ENCODE measurements at places on chromosomes 5 and 9. TPM values are rescaled to one million over a fixed set of nuclear protein-coding genes. Genes with fewer than 3 reads are reported as not detected.

The ALDH1A1 gene
- total RNA-seq: 1.3 TPM

The PRUNE2 gene
- total RNA-seq: not detected

The TIMD4 gene
- total RNA-seq: 4.9 TPM

The PDE4D gene
- total RNA-seq: 67.1 TPM

- DNase-seq: no peak
Observed at GRCh38 chr5:167759057-167759821, 532.2 kb upstream of the WWC1 start.

DNA sequence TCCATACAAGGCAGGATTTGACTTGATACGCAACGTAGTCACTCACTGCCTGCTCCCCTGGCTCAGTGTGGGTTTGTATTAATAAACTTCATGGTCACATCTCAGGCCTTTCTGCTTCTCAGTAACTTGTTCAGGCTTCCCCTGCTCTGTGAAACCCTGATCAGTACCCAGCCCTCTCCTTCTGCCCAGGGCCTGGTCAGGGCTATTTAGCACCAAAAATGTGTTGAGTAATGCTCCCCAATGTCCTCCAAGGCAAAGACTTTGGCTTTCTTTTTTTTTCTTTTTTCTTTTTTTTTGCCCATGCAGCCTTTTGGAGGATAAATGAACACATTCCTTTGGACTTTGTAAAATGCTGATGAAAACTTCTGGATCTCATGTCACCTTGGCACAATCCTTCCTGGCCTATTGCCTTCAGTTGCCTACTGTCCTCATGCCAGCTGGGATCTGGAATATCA, 399.2 kb upstream of the KLF4 start:
- no peak for DNase-seq

- DNase-seq: peak; percentile 51
Observed at GRCh38 chr5:135462304-135462703, 10.2 kb upstream of the TIFAB start.

DNA sequence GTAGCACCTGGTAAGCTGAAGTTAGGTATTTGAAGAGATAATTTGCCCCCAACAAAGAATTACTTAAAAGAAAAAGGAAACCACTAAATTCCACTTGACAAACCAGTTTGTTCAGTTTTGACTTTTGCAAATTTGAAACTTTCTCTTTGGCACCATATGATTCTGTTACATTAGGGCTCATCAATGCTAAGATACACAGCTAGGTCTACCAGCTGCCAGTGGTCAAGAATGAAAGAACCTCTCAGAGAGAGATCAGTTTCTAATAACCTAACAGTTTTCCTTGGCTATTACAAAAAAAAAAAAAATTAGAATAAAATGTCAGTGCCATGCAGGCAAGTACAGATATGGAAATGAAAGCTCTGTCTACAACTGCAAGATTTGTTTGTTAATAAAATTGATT, 92.3 kb downstream of the CAAP1 start:
- no peak for DNase-seq

DNA sequence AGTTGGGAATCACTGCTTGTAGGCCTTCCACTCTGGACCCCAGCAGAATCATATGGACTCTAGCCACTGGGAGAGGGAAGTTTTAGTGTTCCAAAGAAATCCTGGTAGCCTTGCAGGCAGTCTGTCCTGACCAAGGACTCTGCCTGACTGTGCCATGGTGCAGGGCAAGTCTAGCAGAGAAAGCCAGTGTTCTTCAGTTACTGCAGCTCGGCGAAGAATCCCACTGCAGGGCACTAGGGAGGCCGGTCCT, 20.3 kb upstream of the MATR3 start:
- no peak for DNase-seq

DNA sequence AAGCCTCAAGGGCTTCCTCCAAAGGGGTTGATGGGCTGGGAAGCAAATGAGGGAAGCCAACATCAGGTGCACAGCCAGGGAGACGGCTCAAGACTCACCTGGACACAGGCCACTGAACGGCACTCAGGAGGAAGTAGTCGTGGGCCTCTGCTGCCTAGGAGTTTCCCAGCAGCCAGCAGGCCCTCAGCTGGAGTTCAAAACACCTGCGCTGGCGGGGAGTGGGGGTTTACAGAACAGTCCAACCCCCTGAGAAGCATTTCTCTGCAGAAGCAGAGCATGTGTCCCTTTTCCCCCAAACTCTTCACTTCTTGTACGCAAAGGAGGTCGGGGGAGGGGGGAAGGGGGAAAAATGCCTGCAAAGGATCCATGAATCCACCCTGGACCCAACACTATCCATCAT, 2.3 kb downstream of the WHRN start:
- no peak for DNase-seq

DNA sequence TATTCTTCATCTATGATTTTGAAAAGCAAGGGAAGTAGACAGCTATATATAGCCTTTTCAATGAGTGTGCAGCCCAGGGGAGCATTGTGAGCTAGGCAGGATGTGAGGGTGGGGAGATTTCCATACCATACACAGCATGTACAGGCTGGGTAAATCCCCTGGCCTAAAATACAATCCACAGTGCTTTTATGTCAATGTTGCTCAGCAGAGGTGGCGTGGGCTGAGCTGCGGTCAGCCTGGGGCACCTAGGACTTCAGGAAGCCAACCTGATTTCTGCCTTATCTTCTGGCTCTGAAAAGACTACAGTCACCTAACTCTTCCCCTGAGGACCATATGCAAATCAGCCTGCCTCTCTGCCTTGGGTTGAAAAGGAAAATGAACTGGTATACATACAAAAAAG, 6.3 kb upstream of the GARIN3 start:
- DNase-seq: peak; percentile 76

GRCh38 chr5:6228257-6229250, 149.8 kb downstream of the MED10 start:
- no peak for DNase-seq

GRCh38 chr5:10169359-10169758, 80.3 kb downstream of the ATPSCKMT start:
- no peak for DNase-seq
